ENCODE measurements at places on chromosomes 16 and 17.

DNA sequence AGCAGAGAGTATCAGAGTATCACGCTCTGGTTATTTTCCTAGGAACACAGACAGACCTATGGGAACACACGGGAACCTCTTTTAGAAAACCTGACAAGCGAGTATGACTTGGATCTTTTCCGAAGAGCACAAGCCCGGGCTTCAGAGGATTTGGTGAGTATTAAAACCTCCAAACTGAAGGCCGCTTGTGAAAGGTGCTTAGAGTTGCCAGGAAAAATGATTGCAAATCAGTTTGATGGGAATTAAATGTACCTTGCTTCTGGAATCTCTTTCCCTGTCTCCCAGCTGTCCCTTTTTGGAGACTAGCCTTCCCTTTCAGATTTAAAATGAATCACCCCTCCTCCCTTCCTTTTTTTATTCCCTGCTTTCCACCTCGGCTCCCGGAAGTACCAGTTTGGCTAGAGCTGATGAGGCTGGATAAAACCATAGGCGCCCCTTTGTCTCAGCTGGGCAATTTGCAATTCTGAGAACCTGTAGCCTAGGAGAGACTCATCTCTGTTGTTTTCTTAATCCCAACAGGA lies 27.3 kb downstream of the KAT7 start:
- DNase-seq = no peak

GRCh38 chr16:11673091-11674000 lies 5.1 kb downstream of the SNN start:
- DNase-seq = no peak

DNA sequence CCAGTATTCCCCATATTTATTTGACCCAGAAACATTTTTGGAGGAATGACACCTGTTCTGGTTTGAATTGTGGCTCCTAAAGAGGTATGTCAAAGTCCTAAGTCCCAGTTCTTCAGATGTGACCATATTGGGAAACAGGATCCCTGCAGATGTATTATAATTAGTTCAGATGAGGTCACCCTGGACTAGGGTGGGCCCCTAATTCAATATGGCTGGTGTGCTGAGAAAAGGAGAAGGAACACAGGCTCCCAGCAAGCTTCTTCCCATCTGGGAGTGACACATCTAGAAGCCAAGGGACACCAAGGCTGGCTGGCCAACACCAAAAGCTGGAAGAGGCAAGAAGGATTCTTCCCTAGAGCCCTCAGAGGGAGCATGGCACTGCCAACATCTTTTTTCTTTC lies 3.8 kb upstream of the GCSH start:
- no peak for DNase-seq

DNA sequence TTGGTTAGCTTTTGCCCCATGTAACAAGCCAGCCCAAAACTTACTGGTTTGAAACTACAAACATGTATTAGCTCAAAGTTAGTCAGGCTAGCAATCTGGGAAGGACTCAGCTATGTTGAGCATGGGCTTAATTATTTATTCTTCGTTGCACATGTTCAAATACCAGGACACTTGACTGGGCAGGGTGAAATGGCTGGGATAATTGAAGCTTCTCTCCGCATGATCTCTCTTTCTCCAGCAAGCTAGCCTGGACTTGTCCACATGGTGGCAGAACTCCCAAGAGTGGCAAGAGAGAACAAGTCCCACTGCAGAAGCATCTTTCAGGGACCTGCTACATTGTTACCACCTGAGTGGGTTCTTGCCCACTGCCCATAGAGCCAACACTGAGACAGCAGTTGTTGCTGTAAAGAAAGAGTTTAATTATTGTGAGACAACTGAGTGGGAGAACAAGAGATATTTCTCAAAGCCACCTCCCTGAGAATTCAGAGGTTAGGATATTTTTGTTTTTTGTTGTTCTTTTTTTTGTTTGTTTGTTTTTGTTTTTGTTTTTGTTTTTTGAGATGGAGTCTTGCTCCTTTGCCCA lies 16.8 kb upstream of the ATF7IP2 start:
- no peak for DNase-seq

DNA sequence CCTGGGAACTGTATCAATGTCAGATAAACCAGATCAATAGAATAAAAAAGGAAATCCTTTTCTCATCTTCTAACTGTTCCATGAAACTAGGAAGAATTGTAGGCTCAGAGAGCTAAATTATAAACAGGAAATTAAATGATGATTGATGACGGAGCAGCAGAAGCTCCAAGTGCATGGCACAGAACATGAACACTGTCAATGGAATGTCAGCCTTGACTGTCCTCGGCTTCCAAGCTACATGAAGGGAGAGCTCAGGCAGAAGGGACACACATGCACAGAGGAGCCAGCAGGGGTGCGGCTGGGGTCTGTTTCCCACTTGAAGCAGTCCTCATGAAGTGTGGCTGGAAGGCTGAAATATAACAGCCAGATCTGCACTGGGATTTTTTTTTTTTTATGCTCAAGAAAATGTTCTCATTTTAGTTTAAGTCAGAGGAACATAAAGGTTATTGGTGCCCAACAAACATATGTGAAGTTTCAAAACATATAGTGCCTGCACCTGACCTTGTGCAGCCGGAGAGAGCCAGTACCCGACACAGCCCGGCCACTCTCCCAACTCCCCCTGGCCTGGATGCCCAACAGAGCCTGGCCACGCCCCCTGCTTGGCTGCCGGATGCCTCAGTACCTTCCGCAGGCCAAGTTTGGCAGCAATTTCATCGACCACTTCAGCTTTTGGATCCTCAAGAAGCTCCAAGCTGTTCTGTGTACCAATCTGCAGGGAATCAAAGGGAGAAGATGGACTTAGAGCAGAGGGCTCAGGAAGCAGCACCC lies 37.0 kb downstream of the NPLOC4 start:
- DNase-seq = no peak

All from GM12892 (cell line).